ENCODE measurements at places on chromosomes 2 and 18.

GRCh38 chr18:8176554-8176953 is 432.7 kb upstream of the RAB12 start:
- no peak for DNase-seq

DNA sequence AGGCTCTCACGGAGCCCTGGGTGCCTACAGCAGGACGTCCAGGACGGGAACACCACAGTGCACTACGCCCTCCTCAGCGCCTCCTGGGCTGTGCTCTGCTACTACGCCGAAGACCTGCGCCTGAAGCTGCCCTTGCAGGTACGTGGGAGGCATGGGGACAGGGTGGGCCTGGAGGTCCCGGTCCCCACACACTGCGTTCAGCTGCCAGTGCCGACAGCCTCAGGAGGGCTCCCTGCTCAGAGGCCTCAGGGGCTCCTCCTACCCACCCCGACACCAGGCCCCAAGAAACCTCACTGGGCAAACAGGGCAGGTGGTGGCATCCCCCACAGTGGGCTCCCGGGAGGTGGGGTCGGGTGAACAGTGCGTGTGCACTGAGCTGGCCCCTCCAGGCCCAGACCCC is 10.8 kb downstream of the ANO7 start:
- no peak for DNase-seq

- peak; percentile 35 for DNase-seq
Observed at GRCh38 chr2:180449171-180449915, 442.2 kb upstream of the CWC22 start.

GRCh38 chr2:44364604-44365003 is 2.9 kb downstream of the CAMKMT start:
- DNase-seq: no peak

DNA sequence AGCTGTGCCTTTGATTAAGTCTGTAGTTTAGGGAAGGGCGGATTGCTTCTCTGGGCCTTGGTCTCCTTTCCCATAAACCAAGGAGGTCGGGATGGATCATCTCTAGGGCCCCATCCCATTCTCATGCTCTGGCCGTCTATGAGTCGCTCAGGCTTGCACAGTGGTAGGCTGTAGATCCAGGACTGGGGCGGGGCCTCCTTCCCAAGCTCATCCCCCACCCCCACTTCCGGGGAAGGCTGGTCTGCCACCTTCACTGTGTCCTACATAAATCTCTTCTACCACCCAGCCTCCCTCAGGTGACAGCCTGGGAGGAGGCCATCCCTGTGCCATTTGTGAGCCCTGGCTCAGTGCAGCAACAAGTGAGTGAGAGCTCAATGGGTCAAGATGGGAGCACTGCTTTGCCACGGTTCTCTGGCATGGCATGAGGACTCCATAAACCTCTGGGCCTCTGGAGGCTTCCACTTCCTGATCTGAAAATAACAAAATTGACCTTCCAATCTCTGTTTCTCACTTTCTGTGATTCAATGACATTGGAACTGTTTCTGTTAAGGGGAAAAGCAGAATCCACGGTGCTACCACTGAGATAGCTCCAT is 68.5 kb downstream of the SUMO1 start:
- DNase-seq: no peak

DNA sequence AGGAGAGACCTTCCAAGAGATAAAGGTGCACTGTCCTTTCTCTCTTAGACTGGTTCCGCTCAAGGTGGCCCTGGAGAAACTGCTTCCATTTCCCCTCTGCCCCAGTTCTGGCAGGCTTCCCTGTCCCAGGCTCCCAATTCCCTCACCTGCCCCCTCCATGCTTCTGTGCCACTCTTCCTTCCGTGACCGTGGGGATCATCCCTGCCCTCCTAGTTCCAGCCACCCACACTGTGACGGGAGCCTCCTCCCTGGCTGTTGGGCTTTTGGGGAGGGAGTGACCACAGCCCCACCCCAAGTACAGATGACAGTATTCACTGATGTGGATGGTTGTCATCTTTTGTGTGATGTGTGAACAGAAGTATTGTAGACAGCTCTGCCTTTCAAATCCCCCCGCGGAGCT is 2.8 kb downstream of the IMPA2 start:
- DNase-seq: no peak

GRCh38 chr18:26268454-26268853 is 42.2 kb downstream of the TAF4B start:
- DNase-seq: no peak

DNA sequence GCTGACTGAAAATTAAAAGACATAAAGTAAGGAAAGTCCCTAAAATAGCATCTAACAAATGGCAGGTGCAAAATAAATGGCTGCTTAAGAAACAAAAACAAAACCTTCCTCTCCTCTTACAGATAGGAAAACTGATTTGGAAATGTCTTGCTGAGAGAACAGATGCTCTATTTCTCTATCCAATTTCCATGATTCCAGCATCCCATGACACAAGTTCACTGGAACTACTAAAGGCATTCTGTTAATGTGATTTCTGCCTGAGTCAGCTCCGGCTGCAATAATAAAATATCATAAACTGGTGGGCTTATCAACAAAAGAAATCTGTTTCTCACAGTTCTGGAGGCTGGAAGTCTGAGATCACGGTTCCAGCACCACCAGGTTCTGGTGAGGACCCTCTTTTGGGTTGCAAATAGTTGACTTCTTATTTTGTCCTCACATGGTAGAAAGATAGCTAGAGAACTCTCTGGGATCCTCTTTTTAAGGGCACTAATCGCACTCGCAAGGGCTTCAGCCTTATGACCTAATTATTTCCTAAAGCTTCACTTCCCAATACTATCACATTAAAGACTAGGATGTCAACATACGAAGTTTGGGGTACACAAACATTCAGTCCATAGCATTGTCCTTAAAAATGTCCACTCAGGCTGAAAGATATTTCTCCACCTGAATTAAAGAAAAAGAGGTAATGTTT is 78.2 kb upstream of the GALNT3 start:
- no peak for DNase-seq

- DNase-seq: no peak
Observed at GRCh38 chr2:5991305-5991968, 299.3 kb downstream of the SOX11 start.

DNA sequence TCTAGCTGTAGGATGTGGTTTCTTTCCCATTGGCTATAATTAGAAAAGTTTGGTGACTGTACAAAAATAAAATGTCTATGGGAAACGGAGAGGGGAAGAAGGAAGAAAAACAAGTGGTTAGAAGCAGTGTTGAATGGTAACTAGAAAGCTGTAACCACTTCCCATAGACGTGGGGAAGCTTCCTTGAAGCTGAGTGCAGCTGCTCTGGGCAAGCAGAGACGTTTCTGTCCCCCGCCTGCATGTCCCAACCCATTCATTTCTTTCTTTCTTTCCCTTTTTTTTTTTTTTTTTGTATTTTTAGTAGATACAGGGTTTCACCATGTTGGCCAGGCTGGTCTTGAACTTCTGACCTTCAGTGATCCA is 367.8 kb upstream of the HS6ST1 start:
- DNase-seq: no peak

DNA sequence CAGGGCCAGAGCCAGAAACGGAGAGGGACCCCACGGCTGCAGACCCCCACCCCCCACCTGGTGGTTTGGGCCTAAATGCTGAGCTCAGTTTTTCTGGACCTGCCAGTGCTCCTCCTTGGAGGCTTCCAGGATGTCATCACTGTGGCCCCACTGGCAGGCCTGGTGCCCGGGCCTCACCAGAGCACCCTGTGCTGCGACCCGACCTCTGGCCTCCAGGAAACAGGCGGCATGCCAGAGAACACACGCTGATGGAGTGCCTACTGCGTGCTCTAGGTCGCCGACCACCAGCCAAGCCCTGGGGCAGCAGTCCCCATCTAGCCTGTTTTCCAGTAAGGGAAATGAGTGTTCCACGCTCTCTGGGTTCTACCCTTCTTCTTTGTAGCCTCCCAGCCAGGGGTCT is 33.8 kb downstream of the HS6ST1 start:
- no peak for DNase-seq

- DNase-seq: no peak
Observed at GRCh38 chr18:5738526-5738925, 156.8 kb downstream of the TMEM200C start.

GRCh38 chr18:74897971-74898657 is 300.4 kb downstream of the ZNF407 start:
- DNase-seq: peak; percentile 84

GRCh38 chr2:234304950-234305349 is 191.9 kb downstream of the ARL4C start:
- DNase-seq: peak; percentile 65

- DNase-seq: no peak
Observed at GRCh38 chr2:8379549-8379948, 302.3 kb upstream of the ID2 start.

GRCh38 chr18:57230861-57231585 is 84.1 kb downstream of the BOD1L2 start:
- no peak for DNase-seq

DNA sequence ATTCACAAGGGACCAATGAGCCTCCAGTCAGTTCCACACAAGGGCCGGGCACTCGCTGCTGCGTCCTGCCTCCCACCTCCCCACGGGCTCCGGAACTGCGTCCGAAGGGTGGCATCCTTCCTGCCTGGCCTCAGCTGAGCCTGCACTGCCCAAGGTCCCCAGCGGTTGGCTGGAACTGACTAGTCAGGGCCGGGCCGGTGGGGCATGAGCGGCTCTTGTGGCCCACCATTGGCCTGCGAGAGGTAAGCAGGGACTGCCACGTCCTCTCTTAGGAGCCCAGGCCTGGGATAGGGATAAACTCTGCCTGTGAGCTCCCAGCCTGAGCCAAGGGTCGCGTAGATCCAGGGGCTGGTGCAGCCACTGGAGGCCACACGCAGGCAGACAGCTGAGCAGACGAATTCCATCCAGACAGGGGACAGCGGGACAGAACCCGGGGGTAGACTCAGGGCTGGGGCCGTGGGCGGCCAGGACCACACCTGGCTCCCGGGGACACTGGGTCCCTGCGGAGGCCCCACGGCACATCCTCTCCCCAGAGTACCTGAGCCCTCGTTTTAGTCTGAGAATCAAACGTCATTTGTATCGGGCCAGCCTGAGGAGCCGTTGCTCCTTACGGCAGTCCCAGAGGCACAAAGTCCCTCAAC is 148.4 kb downstream of the ZNF516 start:
- no peak for DNase-seq

DNA sequence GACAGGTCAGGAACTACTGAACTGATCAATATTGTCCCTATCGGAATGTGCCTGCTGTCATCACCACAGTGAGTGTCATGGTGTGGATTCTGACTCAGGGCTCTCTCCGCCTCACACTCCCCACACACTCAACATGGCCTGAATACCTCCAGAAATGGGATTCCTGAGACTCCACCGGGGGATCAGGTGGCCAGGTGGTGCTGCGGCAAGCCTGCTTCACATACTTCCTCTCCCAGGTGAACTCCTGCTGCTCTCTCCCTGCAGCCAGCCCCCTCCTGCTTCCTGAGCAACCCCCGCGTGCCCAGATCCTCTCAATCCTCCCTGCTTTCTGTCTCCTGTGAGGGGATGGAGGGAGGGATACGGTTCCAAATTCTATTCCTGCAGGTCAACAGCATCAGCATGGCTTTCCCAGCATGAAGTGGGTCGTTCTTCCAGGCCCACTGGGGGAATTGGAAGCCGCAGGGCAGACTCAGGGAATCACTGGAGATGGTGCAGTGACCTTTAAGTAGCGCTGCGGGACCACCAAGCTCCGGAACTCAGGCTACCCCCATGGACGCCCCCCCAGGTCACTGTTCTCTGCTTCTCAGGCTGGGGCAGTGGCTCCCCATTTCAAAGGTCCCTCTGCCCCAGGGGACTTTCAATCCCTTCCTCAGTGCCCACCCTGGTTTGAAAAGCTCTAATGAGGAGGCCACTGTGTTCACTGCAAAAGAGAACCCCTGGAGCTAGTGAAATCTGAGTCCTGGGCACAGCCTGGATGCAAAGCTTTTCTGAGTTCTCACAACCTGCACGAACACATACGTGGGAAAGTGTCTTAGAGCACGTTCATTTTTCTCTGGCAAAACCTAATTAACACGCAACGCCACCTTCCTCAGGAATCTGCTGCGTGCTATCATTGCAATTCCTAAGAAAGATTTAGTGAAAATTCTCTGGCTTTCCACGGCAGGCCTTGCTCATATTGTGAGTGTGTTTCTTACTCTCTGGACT is 168.4 kb downstream of the ZFP36L2 start:
- DNase-seq: no peak
